ENCODE measurements at places on chromosomes 11 and 22. TPM values are rescaled to one million over a fixed set of nuclear protein-coding genes. Genes with fewer than 3 reads are reported as not detected.

GRCh38 chr11:58505849-58506248 lies 2.1 kb downstream of the OR5B21 start:
- DNase-seq, result no peak

OR51I2 gene
- total RNA-seq, result not detected

- no peak for DNase-seq
Observed at GRCh38 chr11:77054084-77054483, 12.7 kb upstream of the CAPN5 start.

- DNase-seq, result no peak
Observed at GRCh38 chr11:9796854-9797253, 133.0 kb downstream of the SWAP70 start.

DNA sequence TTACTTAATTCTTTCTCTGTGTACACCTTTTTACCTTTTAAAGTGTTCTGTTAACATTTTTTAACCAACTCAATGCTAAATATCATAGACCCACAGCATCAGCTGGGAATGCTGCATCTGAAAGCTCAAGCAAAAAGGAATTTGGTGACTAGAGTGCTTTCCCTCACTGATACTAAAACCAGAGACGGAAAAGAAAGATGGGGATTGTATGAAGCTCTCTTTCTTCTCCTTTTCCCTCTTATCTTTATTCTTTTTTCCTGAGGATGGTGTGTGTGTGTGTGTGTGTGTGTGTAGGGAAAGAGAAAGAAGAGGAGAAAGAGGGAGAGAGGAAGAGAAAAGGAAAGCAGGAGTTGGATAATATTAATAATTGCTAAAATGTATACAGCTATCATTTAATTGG lies 4.1 kb upstream of the SIK2 start:
- no peak for DNase-seq

DDX25 gene
- not detected for total RNA-seq

PIK3IP1 gene
- 6.8 TPM for total RNA-seq

CTSW gene
- not detected for total RNA-seq

GRCh38 chr11:122375687-122376399 lies 259.8 kb upstream of the BLID start:
- DNase-seq, result no peak

GRCh38 chr11:74009675-74010305 lies 905 bp upstream of the UCP3 start:
- no peak for DNase-seq
